ENCODE measurements at places on chromosomes 7 and 10.

DNA sequence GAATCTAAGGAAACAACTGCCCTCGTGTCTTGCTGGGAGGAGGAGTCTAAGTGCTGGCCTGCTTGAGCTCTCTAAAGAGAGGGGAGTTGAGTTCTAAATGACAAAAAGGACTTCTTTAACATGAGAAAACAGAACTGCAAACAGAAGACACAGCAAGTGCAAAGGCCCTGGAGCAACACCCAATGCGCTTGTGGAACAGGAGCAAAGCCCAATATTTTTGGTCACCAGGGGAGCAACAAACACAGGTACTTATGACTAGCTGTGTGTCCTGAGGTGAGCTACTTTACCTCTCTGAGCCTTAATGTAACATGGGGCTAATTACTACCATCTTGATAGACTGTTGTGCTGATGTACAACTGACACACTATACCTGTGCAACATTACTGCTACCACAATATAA is 634.3 kb downstream of the PARD3 start:
- no peak for DNase-seq

- no peak for DNase-seq
Observed at GRCh38 chr10:67665491-67665890, 30.5 kb downstream of the CTNNA3 start.

GRCh38 chr10:3807211-3807927 is 22.4 kb upstream of the KLF6 start:
- no peak for DNase-seq

DNA sequence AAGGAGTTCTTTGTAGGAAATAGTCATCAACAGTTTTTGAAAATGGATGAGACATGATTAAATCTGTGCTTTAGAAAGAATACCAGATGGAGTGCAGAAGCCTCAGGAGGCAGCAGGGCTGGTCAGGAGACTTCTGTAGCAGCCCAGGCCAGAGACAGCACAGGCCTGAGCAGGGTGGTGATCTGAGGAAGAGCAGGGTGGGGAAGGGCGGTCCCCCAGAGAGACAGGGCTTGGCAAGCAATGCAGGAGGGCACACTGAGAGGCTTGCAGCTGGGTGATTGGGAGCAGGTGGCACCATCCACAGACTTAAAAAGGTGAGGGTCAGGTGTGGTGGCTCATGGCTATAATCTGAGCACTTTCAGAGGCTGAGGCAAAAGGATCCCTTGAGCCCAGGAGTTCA is 4.3 kb upstream of the SMKR1 start:
- no peak for DNase-seq

DNA sequence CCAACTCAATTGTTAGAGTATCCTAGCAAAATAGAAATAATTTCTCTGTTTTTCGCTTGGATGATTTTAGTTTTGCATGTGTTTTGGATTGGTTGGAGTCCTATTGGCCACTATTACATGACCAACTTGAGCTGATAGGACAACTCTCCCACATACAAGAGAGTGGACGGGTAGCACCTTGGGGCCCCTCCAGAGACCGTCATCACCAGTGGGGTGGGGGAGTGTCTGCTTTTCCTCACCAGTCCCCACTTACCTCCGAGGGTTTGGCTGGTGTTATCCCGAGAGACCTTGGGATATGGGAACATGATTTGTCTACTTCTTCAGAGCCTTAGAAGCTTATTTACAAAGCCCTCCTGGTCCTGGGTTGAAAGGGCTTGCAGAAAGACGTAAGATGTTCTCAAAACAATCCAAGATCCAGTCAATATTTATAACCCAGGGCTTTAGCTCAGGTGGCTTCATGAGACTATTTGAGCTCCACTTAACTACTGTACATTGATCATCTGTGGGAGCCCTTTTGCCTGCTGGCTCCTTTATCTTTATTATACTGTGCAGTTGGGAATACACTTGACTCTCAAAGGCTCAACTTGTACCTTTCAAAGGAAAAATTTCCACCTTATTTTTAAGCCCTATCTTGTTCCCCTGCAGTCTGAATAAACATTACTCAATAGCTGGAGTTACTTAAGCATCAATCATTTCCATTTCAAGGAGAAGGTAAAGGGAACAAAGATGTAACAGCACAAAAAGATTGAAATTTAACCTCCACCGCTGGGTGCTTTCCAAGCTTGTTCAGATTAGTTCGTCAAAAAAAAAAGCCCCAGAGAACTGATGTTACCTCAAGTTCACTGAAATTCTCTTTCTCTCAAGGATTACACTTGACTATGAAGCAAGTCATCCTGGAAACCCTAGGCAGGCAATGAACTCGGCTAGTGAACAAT is 119.7 kb downstream of the WDR11 start:
- DNase-seq, result no peak

DNA sequence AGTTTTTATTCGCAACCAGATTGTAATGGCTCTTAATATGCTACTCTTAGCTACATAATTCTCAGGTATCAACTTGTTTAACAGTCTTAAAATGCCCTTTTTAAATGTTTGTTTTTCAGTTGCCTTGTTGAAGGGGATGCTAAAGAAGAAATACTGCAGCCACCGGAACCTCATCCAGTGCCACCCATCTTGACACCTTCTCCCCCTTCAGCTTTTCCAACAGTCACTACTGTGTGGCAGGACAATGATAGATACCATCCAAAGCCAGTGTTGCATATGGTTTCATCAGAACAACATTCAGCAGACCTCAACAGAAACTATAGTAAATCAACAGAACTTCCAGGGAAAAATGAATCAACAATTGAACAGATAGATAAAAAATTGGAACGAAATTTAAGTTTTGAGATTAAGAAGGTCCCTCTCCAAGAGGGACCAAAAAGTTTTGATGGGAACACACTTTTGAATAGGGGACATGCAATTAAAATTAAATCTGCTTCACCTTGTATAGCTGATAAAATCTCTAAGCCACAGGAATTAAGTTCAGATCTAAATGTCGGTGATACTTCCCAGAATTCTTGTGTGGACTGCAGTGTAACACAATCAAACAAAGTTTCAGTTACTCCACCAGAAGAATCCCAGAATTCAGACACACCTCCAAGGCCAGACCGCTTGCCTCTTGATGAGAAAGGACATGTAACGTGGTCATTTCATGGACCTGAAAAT is 69.5 kb upstream of the RSBN1L start:
- DNase-seq, result no peak
